RWPE2 (cell line): ENCODE measurements at places on chromosomes 7 and 10.

GRCh38 chr10:99292159-99292558, 37.0 kb upstream of the CNNM1 start:
- no peak for DNase-seq

- peak; percentile 61 for DNase-seq
These were observed 91.3 kb upstream of the ANK3 start for GRCh38 chr10:60480865-60481563.

- no peak for DNase-seq
These were observed 54.2 kb downstream of the RBM33 start for GRCh38 chr7:155698633-155699032.

GRCh38 chr10:94137747-94138146, 144.0 kb downstream of the PLCE1 start:
- no peak for DNase-seq

DNA sequence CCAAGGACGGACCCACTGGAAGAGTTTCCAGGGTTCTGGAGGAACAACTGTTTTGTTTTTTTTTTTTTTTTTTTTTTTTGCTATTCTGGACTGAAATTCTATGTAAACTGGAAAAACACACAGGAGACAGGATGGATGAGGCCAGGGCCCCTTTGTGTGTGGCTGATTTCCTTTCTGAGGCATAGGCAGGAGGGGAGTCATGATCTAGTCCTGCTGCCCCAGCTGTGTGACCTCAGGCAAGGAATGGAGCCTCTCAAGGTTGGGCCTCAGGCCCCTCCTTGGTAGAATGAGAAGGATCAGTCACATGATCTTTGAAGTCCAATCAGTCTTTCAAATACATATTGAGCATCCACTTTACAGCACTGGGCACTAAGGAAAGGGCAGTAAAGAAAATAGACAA, 87.6 kb downstream of the SH3PXD2A start:
- no peak for DNase-seq

GRCh38 chr10:130470286-130470685, 334.1 kb downstream of the GLRX3 start:
- no peak for DNase-seq

- DNase-seq: no peak
These were observed 92.5 kb downstream of the ARL4A start for GRCh38 chr7:12779947-12780346.

- no peak for DNase-seq
These were observed 9.2 kb downstream of the CDHR3 start for GRCh38 chr7:105972276-105972675.

GRCh38 chr10:2949221-2949947, 118.0 kb upstream of the PFKP start:
- DNase-seq: no peak

DNA sequence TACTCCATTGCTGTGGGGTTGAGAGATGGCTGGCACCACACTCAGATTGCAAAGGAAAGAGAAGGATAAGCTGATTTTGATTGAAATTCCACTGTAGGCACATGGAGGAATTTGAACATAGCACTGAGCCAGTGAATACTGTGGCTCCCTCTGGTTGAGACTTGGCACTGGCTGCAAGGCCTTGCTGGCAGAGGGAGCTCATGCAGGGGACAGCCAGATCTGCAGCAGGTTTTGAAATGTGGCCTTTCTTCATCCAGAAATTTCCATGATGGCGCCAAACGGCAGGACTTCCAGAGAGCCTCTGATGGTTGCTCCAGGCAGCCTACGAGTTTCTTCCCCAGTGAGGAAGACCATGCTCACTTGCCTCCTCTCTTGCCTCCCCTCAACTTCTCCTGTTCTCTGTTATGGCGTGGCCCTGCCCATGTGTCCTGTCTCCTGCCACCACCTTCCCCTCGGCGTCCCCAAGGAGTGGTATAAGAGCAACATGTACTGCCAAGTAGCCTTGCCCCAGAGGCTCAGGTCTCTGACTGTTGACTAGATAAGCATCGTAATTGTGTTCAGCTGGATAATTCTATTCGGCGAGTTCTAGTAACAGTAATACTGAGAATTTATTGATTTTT, 265.6 kb downstream of the CCDC3 start:
- DNase-seq: no peak

GRCh38 chr10:6347391-6347951, 144.7 kb downstream of the PFKFB3 start:
- DNase-seq: no peak

- DNase-seq: no peak
These were observed 202.3 kb upstream of the LRRN3 start for GRCh38 chr7:110888641-110889040.

GRCh38 chr7:38630720-38631673, at the start of gene AMPH:
AMPH (minus strand) TSS chr7:38631373; CDS start chr7:38631351, 22 bp downstream.
- no peak for DNase-seq

- no peak for DNase-seq
These were observed 111.9 kb downstream of the CHN2 start for GRCh38 chr7:29306319-29306991.

DNA sequence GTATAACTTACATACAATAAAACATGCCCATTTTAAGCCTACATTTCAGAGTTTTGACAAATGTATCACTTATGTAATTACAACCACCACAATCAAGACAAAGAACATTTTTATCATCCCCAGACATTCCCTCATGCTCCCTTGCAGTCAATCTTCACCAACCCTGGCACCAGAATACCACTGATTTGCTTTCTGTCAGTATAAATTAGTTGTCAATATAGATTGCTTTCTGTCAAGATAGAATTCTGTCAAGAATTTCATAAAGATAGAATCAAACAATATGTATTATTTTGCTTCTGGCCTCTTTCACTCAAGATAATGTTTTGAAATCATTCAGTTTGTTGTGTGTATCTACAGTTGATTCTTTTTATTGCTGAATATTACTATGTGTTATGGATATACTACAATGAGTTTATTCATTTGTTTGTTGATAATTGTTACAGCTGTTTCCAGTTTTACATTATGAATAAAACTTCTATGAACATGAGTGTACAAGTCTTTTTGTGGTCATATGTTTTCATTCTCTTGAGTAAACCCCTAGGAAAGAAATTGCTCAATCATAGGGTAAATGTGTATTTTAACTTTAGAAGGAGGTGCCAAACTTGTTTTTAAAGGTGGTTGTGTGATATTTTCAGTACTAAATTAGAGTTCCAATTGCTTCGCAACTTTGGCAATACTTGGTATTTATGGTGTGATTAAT, 56.9 kb downstream of the IFIT5 start:
- DNase-seq: no peak

DNA sequence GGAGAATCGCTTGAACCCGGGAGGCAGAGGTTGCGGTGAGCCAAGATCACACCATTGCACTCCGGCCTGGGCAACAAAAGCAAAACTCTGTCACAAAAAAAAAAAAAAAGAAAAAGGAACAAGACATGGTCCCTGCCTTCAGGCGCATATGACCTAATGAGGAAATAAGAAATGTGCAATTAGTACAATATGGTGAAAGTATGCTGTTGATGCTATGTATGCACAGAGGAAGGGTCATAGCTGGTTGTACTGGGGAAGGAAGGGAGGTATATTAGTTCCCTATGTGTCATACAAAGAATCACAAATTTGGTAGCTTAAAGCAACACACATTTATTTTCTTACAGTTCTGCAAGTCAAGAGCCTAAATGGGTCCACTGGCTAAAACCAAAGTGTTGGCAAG, 97.8 kb upstream of the MPP7 start:
- DNase-seq: no peak

DNA sequence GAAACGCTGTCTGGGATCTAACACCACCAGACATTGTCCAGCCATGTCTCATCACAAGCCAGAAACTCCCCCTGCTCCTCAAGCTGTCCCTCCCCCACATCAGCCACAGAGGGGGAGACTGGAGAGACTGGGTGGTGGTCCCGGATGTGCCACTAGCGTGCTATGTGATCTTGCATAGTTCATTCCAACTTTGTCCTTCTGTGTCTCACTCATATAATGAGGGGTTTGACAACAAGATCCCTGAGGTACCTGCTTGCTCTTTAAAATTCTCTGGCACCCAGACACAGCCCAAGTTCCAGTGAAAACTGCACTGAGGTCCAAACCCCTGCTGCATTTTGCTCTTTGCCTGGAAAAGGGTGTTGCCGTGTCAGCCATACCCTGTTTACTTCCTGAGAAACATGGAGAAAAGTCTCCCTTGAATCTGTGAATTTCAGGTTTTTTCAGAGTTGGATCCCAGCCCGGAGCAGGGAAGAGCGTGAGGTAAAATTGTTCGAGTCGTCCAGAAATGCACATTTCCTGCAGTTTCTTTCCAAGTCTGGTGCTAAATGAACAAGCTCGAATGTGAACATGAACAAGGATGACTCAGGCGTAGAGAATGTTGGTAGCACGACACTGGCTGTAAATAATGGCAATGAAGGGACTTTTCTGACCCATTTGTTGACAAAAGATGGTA, 156.6 kb downstream of the CCDC3 start:
- no peak for DNase-seq

DNA sequence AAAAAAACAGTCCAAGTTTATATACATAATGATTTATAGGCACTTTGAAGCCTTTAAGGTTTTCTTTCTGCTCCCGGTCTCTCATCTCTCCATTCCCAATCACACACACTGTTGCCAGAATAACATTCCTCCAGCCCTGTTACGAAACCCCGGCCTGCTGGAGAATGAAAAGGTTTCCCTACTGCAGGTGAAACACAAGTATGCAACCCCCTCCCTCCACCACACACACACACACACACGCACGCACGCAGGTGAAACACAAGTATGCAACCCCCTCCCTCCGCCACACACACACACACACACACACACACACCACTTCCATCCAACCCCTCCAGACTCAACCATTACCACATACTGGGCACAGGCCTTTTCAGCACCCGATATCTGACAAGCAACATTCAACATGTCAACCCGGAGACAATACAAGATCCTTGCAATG, 87.5 kb downstream of the PARD3 start:
- no peak for DNase-seq

DNA sequence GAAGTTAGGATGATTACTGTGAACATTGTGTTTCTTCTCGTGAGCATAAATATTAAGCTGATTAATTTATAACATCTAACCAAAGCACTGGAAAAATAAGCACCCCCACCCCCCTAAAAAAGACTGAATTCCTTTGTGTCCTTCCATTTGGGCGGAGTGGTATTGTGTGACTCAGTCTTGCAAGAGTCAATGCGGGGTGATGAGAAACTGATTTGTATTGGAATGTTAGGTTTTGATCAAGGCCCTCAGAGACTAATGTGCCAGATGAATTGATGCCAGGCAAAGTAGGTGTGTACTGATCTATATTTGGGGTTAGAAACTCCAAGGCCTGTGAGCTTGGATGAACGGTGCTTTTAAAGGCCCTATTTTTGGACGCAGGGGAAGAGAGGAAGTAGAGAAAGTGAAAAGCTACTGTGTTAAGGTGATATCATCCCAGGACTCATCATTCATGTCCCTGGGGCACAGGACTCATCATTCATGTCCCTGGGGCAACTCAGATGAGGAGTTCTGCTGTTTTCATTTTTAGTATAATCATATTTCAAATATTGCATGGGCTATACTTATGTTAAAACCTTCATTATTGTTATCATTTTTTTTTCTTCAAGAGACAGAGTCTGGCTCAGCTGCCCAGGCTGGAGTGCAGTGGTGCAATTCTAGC, 61.3 kb upstream of the PTN start:
- no peak for DNase-seq

- DNase-seq: no peak
These were observed 43.6 kb downstream of the ZNF22 start for GRCh38 chr10:45044290-45044689.

DNA sequence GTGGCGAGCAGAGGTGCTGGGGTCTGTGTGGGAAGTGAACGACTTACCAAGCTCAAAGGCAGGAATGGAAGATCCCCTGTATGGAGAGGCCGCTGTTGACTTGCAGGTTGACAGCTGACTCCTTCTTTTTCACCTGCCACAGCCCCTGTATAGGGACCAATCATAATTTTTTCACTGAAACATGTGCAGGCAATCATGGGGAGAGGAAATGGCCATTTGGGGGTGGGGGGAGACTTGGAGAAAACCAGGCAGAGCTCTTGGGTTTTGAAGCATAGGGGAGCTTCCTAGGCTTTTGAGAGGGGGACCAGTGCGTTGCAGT, 101.4 kb downstream of the WDR37 start:
- DNase-seq: no peak
